ENCODE measurements at places on chromosomes 7 and 10.

DNA sequence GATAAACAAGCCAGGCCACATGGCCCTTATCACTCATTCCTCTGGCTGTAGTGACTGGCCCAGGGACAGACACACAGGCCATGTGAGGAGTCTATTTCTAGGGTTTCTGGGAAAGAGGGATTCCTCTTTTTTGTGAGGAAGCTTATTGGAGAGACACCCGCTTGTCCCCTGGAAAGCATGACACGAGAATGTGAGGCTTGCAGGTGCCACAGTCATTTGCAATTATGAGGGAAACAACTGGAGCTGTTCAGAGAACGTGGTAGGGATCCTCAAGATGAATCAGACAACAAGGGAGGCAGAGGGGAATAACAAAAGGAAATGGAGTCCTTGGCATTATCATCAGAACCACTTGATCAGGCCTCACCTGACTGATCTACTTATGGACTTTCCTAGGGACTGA is 64.5 kb downstream of the ADCYAP1R1 start:
- no peak overlapping the region for H3K4me3 ChIP-seq
- H3K27ac ChIP-seq, result no peak overlapping the region
- no peaks in the 10 kb centered on the region for H3K36me3 ChIP-seq
- no peak for DNase-seq

DNA sequence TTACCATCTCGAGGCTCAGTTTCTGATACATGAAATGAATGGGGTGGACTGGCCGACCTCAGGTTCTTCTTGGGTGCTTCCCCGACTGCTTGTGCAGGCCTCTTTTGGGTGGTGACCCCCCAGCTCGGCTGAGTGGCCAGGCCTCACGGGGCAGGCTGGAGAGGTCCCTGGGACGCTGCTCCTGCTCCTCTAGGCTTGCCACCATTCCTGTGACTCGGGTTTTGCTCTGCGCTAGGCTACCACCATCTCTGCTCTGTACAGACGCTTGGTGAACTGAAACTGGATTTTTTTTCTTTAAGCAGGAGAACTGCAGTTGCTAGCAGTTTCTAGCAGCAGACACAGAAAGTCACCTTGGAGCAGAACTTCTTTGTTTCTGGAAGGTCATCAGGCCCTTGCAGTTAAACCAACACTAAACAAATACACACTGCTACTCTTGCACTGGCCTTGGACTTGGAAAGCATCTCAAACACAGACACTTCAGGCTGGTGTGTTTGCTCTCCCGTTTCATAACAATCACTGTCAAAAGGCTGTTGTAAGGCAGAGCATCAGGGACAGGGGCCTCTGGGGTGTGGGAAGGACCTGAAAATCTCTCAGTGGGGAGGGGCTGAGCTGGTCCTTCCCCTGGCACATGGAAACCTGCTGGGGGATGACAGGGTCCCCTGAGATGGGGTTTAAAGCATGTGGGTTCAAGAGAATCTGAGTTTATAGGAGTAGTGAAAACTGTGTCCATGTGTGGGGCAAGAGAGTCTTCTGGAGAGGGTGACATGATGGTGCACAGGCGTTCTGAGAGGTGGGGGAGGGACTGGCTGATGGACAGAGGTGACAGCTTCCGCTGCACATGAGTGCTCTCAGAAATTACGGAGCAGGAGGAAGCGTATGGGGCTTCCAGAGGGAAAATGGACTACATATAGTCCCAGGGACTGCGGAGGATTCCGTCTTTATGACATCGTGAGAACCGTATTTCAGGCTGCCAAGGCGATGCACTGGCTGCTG is 35.0 kb upstream of the GIMAP8 start:
- no peaks in the 10 kb centered on the region for H3K4me1 ChIP-seq
- H3K27ac ChIP-seq, result no peak overlapping the region
- H3K4me3 ChIP-seq, result no peak overlapping the region
- no peaks in the 10 kb centered on the region for H3K36me3 ChIP-seq
- no peaks in the 10 kb centered on the region for H3K27me3 ChIP-seq
- no peak for DNase-seq

GRCh38 chr10:70779088-70779487 is 6.1 kb downstream of the TBATA start:
- no peak overlapping the region for H3K4me3 ChIP-seq
- no peaks in the 10 kb centered on the region for H3K27me3 ChIP-seq
- no peaks in the 10 kb centered on the region for H3K4me1 ChIP-seq
- no peak for DNase-seq
- H3K36me3 ChIP-seq, result no peaks in the 10 kb centered on the region

- no peak overlapping the region for H3K27ac ChIP-seq
- H3K36me3 ChIP-seq, result no peaks in the 10 kb centered on the region
- H3K4me3 ChIP-seq, result no peak overlapping the region
- no peak for DNase-seq
Measured at GRCh38 chr7:37357637-37357996, 91.0 kb downstream of the ELMO1 start.
